ENCODE measurements at places on chromosomes 7 and 10. TPM values are rescaled to one million over a fixed set of nuclear protein-coding genes. Genes with fewer than 3 reads are reported as not detected.

GRCh38 chr10:78756604-78757343 is 312.0 kb upstream of the ZMIZ1 start:
- peak; percentile 92 for DNase-seq

GRCh38 chr7:121446526-121446925 is 50.4 kb upstream of the FAM3C start:
- no peak for DNase-seq

GRCh38 chr10:31219306-31219705 is 99.7 kb upstream of the ZEB1 start:
- DNase-seq = no peak

GRCh38 chr10:69685426-69685801 is 55.4 kb downstream of the FAM241B start:
- no peak for DNase-seq

- no peak for DNase-seq
Measured at GRCh38 chr7:129055861-129056464, 1.1 kb upstream of the TNPO3 start.

DNA sequence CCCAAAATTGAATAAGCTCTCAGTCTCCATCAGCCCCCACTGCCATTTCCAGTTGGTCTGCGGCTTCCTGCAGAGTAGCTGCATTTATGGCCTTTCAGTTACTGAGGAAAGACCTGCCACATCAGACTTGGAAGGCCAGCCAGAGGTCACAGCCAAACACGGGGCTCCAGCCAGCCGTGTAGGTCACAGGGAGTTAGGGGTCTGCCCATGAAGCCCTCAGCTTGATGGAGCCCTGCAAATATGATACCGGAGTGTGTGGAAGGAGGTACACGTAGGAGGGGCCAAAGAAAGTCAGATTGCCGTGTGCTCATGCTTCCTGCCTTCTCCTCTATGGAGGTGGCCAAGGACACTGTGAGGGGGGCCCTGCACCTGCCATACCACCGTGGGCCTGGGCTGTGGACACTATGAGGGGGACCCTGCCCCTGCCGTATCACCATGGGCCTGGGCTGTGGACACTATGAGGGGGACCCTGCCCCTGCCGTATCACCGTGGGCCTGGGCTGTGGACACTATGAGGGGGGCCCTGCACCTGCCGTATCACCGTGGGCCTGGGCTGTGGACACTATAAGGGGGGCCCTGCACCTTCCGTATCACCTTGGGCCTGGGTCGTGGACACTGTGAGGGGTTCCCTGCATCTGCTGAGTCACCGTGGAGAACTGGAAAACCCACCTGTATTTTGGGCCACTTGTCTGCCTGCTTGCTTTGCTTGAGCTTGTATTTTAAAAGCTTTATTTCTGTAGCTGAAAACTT is 335.7 kb upstream of the SHH start:
- DNase-seq = no peak

- DNase-seq = no peak
Measured at GRCh38 chr7:100013328-100013676, 2.1 kb upstream of the ZKSCAN1 start.

DNA sequence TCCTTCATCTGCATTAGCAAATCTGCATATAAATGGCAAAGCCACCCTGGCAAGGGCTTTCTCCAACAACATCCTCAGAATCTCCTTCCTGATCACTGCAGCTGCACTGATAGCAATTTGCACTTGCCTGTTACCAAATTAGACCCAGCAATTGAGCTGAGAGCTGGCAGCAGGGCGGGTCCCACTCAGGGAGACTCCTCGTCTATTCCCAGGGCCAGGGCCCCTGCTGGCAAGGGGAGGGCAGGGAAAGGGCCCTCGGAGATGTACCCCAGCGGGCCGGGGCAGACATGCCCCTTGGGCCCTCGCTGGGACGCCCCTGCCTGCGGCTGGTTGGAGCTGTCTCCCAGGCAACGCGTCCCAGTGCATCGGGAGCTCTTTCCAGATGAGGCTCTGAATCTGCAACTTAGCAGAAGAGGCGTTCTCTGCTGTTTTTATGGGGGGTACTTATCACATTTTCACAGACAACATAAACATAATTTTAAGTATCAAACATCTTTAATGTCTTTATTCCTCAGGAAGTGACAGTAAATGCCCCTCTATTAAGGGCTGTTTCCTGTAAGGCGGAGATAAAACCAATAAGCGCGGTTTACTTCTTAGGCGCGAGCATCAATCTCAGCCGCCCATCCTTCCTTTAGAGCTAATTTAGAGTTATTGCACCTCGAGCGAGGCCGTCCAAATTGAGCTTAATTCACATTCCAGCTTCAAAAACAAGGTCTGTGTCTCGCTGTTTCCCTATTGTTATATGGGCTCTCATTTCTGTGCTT is 249.0 kb upstream of the PPP2R2D start:
- peak; percentile 71 for DNase-seq

DNA sequence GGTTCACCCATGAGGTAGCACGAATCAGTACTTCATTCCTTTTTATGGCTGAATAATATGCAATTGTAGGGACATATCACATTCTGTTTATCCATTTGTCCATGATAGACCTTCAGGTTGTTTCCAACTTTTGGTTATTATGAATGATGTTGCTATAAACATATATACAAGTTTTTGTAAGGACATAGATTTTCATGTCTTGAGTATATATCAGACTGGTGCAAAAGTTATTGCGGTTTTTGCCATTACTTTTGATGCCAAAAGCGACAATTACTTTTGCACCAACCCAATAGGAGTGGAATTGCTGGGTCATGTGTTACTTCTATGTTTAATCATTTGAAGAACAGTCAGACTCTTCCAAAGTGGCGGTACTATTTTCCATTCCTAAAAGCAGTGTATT is 361.5 kb downstream of the RPS24 start:
- DNase-seq = no peak

GRCh38 chr10:5896208-5897052 is 6.4 kb downstream of the FBH1 start:
- peak; percentile 45 for DNase-seq

DNA sequence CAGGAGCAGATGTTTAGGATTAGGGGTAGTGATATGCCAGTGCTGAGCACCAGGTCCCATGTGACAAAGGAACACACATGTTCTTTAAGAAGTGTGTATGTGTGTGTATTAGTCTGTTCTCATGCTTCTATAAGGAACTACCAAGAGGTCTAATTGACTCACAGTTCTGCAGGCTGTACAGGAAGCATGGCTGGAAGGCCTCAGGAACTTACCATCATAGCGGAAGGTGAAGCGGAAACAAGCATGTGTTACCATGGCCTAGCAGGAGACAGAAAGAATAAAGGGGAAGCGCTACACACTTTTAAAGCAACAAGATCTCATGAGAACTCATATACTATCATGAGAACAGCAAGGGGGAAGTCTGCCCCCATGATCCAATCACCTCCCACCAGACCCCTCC is 22.8 kb upstream of the PDZD8 start:
- DNase-seq = no peak

- no peak for DNase-seq
Measured at GRCh38 chr7:41809529-41809939, 106.6 kb upstream of the INHBA start.

- no peak for DNase-seq
Measured at GRCh38 chr10:94963901-94964300, 25.4 kb downstream of the CYP2C9 start.

GRCh38 chr7:25652366-25652765 is 424.1 kb upstream of the NPVF start:
- no peak for DNase-seq

DNA sequence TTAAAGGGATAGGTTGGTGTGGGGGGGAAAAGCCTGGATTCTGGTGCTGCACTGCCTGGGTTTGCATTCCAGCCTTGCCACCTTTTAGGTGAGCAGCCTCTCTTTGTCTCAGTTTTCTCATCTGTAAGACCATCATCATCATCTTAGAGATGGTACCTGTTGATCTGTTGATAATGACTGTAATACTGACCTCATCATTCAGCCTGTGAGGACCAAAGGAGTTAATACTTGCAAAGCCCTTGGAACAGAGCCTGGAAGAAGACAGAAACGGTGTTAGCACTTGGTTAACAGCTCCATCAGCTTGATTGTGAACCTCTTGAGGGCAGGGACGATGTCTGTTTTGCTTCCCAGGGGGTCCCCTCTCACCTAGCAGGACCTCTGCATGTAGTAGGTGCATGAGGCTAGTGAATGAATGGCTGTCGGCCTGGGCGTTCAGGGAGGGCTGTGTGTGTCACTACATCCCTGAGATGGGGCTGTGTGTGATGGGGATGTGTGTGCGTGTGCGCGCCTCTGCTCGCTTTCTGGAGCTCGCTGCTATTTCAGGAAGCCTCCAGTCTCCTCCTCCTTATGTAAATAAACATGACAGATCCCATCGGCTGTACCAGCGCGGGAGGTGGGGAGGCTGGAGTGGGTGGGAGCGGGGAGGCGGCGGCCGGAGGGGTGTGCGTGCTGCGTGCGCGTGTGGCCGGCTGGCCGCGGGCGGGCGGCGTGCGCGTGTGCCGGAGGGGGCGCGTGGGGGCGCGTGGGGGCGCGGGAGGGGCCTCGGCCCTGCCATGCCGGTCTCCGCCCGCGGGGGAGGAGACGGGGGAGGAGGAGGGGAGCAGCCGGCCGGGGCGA is 61.2 kb downstream of the NEURL1 start:
- DNase-seq = no peak

DNA sequence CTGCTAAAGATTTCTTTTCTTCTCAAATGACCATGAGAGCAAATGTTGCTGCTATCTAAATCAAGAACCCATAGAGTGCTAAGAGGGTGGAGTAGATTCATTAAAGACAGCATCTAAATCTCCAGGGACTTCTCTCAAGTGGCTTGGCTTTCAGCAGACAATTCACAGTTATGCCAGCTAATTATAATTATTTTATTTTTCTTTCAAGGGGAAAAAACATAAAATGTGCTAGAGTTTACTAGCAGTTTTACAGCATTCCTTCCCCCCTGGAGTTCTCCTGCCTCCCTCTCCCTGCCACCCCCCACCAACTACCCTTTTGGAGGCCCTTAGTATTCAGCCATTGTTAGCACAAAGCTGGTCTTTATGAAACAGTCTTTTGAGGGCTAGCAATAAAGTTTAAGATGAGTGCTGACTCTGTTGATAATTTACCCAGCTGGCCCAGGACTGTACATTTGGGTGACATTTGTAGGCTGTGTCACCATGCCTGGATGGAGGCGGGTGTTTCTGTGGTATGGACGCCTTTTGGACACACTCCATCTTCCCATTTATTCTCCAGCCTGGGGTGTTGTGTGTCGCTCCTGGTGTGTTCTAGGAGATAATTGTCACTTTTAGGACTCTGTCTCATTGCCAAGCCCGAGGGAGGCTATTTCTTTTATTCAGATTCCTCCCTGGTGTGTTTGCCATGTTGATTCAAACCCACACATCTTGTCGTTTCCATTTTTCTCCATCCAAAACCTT is 160.2 kb downstream of the CREB5 start:
- DNase-seq = no peak

- DNase-seq = no peak
Measured at GRCh38 chr10:99369126-99369525, 40.0 kb downstream of the CNNM1 start.

DNA sequence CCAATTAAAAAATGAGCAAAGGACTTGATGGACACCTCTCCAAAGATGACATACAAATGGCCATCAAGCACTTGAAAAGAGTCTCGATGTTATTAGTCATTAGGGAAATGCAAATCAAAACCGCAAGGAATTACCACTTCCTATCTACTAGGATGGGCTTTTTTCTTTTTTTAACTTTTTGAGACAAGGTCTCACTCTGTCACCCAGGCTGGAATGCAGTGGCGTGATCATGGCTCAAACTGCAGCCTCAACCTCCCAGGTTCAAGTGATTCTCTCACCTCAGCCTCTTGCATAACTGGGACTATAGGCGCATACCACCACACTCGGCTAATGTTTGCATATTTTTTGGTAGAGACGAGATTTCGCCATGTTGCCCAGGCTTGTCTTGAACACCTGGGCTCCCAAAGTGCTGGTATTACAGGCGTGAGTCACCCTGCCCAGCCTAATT is 13.6 kb downstream of the NKX1-2 start:
- DNase-seq = no peak

DNA sequence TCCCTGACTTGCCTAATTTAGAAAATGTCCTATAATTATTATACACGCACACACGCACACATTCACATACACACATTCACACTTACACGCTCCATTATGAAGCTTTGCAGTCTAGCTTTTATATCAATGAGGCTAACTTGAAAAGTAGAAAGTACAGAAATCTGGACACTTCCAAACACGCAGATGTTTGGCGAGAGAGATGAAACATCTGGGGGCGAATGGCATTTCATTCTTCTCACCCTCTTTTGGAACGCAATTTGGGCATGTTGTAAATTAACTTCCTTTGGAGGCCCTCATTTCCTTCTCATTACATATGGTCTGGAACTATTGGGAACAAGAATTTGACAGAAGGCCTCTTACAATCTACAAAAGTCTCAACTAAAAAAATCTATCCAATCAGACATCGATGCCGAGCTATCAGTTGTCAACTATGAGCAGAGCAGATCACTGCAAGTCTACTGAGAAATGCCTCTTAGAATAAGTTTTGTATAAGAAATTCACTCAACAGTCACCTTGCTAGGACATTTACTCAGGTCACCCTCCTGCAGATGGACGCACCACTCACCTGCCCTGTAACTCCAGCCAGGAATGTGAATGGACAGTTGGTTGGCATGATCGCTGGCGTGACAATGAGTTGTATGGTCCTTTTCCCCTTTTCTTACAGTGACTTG is 115.2 kb upstream of the ADAM12 start:
- no peak for DNase-seq

- DNase-seq = no peak
Measured at GRCh38 chr7:31767686-31768358, 80.8 kb downstream of the PPP1R17 start.

DNA sequence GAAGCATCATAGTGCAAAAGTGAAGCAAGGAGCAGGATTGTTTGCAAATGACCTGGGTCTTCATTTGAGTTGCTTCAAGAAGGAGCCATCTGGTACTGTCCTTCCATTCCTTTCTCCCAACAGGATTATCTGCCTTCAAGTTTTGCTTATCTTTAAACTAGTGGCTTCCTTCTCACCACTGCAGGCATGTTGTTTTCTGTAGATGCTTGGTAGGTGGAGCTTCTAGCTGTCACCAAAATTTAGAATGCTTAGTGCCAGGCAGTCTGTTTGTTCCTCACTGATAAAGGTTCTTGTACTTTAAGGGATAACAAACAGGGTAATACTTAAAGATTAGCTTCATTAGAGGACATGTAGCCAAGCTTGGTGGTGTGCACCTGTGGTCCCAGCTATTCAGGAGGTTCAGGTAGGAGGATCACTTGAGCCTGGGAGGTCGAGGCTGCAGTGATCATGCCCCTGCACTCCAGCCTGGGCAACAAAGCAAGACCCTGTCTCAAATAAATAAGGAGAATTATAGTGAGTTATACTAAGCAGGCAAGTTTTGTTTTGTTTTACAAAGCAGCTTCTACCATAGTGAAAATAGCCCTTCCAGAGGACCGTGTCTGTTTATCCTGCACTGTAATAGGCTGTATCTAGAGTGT is 5.7 kb downstream of the ARL5B start:
- no peak for DNase-seq

Gene CAPZA2
- 61.2 TPM for total RNA-seq

Gene IGF2BP3
- total RNA-seq = not detected

Gene PAX2
- total RNA-seq = not detected

Gene INSIG1
- 151 TPM for total RNA-seq

Gene CCDC6
- 85.5 TPM for total RNA-seq

Gene CPED1
- total RNA-seq = 1.9 TPM

Gene CCDC136
- 1.8 TPM for total RNA-seq

Gene RPEL1
- total RNA-seq = not detected

Gene SYT15B
- total RNA-seq = 2.4 TPM

All from lower leg skin (tissue), 4 donors.